ENCODE measurements at places on chromosomes 5 and 9.

DNA sequence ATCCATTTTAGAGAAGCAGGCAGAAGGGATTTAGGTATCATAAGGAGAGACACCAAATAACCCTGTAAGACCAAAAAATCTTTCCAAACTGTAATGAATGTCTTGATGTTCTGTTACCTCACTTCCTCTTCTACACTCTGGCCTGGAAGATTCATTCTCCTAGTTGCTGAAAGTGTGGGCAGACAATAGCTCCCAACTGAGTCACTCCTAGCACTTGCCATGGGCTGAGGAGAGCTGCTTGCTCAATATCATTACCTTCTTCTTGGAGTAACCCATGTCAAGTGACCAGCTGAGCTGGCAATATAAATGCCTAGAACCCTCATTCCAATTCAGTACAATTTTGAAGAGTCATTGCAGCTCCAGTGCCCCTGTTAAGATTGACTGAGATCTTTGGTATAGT lies 1985.5 kb upstream of the CDH6 start:
- DNase-seq, result no peak

DNA sequence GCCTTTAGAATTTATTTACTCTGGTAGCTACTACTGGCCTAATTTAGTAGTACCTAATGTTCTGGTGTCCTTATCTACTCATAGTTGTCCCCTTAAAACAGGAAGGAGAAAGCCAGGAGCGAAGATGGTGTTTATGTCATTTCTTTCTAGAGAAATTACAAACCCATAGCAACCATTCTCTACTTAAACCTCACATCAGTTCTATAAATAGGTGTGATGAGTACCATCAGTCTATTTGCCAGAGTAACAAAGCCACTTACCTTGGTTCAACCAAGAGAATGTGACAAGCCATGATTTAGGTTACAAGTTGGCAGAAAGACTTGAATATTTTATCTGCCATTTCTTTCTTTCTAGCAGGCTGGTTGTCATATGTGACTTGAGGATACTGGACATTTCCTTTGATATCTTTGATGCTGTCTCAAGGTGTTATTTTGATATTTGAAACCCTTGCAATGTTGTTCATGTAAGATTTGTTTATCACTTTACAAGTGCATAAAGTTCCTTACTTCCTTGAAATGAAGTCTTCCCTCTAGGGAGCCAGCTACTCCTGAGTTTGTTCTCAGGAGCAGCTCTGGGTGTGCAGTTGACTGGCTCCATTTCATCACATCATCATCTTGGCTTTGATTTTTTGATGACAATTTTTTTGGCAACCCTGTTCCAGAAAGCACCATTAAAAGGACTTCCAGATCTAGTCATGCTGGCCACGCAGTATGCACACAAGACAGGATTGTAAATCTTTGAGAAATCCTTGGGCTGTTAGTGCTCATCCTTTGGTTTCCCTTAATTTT lies 286.8 kb downstream of the ARHGAP26 start:
- no peak for DNase-seq

- DNase-seq, result no peak
These were observed 10.2 kb downstream of the DOCK8 start for GRCh38 chr9:224582-225520.

- no peak for DNase-seq
These were observed 393.5 kb downstream of the PDE4D start for GRCh38 chr5:59500014-59500413.

GRCh38 chr5:175288048-175288621 lies 155.8 kb downstream of the DRD1 start:
- no peak for DNase-seq

Data from stimulated activated CD4-positive, alpha-beta T cell treated with anti-CD3 and anti-CD28 coated beads, Interleukin-1b, Interleukin-23, amount 100 ng/mL, for 48 hours (primary cell).